ENCODE measurements at places on chromosomes 1 and 21.

- H3K27ac ChIP-seq: no peak overlapping the region
- no peak overlapping the region for H3K4me3 ChIP-seq
- H3K36me3 ChIP-seq: no peaks in the 10 kb centered on the region
- H3K4me1 ChIP-seq: peaks cover 25% of the 10 kb centered on the region
- no peak for DNase-seq
These were observed 51.7 kb downstream of the MPZL1 start for GRCh38 chr1:167773516-167773915.

DNA sequence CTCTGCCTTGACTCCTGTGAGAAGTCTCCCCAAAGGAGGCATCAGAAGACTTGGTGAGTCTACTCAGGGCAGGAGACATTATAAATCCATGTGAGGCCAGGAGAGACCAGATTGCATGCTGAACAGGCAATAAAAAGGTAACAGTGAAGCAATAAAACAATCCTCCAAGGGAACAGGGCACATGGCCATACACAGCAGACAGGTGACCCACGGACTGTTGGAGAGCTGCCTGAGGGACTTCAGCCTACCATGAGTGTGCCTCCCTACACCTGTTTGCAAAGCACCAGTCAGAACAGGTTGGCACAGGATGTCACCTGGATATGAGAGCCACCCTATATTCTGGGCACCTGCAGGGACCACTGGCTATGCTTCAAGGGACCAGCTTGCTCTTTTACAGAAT, 67.6 kb downstream of the MAB21L3 start:
- H3K4me3 ChIP-seq: no peak overlapping the region
- no peaks in the 10 kb centered on the region for H3K36me3 ChIP-seq
- no peak for DNase-seq
- H3K27me3 ChIP-seq: no peaks in the 10 kb centered on the region

- H3K27ac ChIP-seq: no peak overlapping the region
- no peak overlapping the region for H3K4me3 ChIP-seq
- H3K36me3 ChIP-seq: no peaks in the 10 kb centered on the region
- no peak for DNase-seq
These were observed 32.8 kb upstream of the PTBP2 start for GRCh38 chr1:96688767-96689166.

DNA sequence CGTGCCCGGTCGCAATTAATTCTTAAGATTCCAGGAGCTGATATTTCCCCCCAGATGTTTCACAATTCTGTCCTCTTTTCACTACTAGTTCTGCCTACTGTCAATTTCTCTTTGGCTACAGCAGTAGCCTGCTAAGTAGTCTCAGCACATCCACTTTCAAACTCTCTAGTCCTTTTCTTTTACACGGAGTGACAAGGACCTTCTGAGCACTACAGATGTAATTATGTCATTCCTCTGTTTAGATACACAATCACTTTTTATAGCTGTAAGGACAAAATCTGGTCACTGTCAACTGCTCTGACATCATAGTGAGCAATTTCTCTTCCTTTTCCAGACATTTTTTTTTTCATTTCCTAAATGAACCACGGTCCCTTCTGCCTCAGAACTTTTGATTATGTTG, 421.7 kb upstream of the CHRM3 start:
- H3K36me3 ChIP-seq: no peaks in the 10 kb centered on the region
- no peak overlapping the region for H3K27ac ChIP-seq
- H3K27me3 ChIP-seq: no peaks in the 10 kb centered on the region
- DNase-seq: no peak
- no peak overlapping the region for H3K4me3 ChIP-seq
- H3K4me1 ChIP-seq: no peaks in the 10 kb centered on the region

- H3K4me1 ChIP-seq: no peaks in the 10 kb centered on the region
- H3K4me3 ChIP-seq: no peak overlapping the region
- H3K27ac ChIP-seq: no peak overlapping the region
These were observed 139.1 kb upstream of the FMN2 start for GRCh38 chr1:239952348-239953308.

All from vagina (tissue), 2 donors.